Cortex of kidney (tissue), 1 donor: ENCODE measurements at places on chromosomes 1 and 21.

- DNase-seq = no peak
These were observed 108.0 kb downstream of the CRYAA start for GRCh38 chr21:43276811-43277210.

GRCh38 chr1:201128962-201129361, 2.0 kb upstream of the ASCL5 start:
- no peak for DNase-seq

- DNase-seq = no peak
These were observed 64.8 kb downstream of the ALPL start for GRCh38 chr1:21573971-21574465.

- no peak for DNase-seq
These were observed 79.5 kb upstream of the PALMD start for GRCh38 chr1:99566290-99567021.

- DNase-seq = no peak
These were observed 7.4 kb downstream of the AZIN2 start for GRCh38 chr1:33088119-33088906.

GRCh38 chr1:15510611-15511405, 13.2 kb downstream of the CASP9 start:
- DNase-seq = no peak
